Cardiac ventricle fibroblast (primary cell): ENCODE measurements at places on chromosomes 3 and 15. TPM values are rescaled to one million over a fixed set of nuclear protein-coding genes. Genes with fewer than 3 reads are reported as not detected.

Gene UACA
- total RNA-seq: 41.1 and 44.5 TPM in 2 replicates

Gene SOX14
- not detected in 2 replicates for total RNA-seq

Gene FAM81A
- 0.12 and 5.4 TPM in 2 replicates for total RNA-seq

Gene CELF6
- total RNA-seq: 0.19 and 1.3 TPM in 2 replicates

Gene FGF12
- 1.3 and 1.4 TPM in 2 replicates for total RNA-seq

Gene IGF1R
- 30.5 and 42.1 TPM in 2 replicates for total RNA-seq

Gene WDR49
- total RNA-seq: not detected in 2 replicates

Gene DCBLD2
- total RNA-seq: 59.1 and 62.5 TPM in 2 replicates

Gene SH3GL3
- 0.05 TPM in 1 of 2 replicates, not detected in the other for total RNA-seq

Gene ACTRT3
- total RNA-seq: 4.5 and 6.4 TPM in 2 replicates

Gene FGF7
- total RNA-seq: 129 and 165 TPM in 2 replicates

Gene RPL39L
- 9.3 and 13.2 TPM in 2 replicates for total RNA-seq

Gene ELP6
- 22.9 and 31.6 TPM in 2 replicates for total RNA-seq

Gene COX5A
- 112 and 114 TPM in 2 replicates for total RNA-seq

Gene SMCO1
- not detected in 2 replicates for total RNA-seq

Gene PTPRG
- 98.6 and 101 TPM in 2 replicates for total RNA-seq

Gene DUOXA1
- total RNA-seq: not detected in 2 replicates

Gene GCSAM
- total RNA-seq: not detected in 2 replicates

Gene GOLGA6B
- not detected in 2 replicates for total RNA-seq

Gene VWA5B2
- 0.05 and 0.06 TPM in 2 replicates for total RNA-seq

Gene TRH
- total RNA-seq: not detected in 2 replicates

Gene PLSCR2
- total RNA-seq: not detected in 2 replicates

Gene KCNMB2
- total RNA-seq: not detected in 2 replicates

Gene PODXL2
- total RNA-seq: 3.6 and 6.7 TPM in 2 replicates

Gene DNAH1
- 1.9 and 8.8 TPM in 2 replicates for total RNA-seq

Gene TMEM62
- total RNA-seq: 2.1 and 2.7 TPM in 2 replicates
